ENCODE measurements at places on chromosomes 3 and 15.
A peak's percentile ranks its signal among the peaks of the same experiment; 100 is the strongest.

DNA sequence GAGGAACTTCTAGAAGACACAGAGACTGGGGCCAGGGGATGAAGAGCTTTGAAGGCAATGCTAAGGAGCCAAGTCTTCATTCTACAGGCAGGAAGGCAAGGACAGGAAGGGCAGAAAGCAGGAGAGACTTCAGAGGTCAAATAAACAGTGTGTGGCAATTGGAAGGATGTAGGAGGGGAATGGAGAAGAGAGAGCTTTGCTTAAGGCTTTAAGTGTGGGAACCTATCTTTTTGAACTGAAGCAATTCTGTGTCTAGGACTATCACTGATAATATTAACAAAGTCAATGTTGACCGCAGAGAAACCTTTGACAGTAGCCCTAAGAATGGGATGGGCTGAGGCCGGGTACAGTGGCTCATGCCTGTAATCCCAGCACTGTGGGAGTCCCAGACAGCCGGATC is 325.0 kb downstream of the FOXP1 start:
- DNase-seq, result no peak

DNA sequence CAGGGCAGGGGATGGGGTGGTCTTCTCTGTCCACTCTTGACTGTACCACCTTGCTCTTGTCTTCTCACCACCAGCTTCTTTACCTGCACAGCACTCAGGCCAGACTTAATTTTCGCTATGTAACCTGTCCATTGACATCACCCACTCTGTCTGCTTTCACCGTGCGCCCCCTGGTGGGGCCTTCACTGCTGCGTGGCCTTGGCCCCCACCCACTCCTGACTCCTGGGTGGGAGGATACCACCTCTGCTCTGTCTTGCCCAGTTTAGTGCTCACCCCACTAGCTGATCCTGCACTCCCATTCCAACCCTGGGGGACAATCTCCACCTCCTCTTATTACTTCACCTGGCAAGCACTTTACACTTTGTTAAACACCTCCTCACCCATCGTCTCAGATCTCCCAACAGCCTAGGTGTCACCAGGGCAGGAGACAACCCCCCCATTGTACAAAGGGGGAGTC is 17.7 kb downstream of the PTH1R start:
- DNase-seq, result peak; percentile 78

GRCh38 chr15:62051166-62051565 is 9.1 kb downstream of the VPS13C start:
- DNase-seq, result no peak

DNA sequence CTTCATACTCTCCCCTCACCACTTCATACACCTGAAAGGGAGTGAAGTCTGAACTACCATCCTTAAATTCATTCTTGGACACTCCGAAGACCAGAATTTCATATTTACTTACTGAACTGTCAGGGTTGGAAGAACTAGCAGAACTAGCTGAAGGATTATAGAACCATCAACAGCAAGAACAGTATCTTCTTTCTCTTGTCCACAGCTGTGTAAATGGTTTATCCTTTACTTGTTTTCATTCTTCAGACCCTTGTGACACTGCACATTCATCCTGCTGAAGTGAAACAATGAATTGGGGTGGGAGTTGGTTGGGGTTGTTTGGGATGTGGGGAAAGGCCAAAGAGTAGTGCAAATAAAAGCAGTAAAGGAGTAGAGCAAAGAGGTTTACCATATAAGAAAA is 350.9 kb downstream of the ZIC1 start:
- DNase-seq, result no peak

DNA sequence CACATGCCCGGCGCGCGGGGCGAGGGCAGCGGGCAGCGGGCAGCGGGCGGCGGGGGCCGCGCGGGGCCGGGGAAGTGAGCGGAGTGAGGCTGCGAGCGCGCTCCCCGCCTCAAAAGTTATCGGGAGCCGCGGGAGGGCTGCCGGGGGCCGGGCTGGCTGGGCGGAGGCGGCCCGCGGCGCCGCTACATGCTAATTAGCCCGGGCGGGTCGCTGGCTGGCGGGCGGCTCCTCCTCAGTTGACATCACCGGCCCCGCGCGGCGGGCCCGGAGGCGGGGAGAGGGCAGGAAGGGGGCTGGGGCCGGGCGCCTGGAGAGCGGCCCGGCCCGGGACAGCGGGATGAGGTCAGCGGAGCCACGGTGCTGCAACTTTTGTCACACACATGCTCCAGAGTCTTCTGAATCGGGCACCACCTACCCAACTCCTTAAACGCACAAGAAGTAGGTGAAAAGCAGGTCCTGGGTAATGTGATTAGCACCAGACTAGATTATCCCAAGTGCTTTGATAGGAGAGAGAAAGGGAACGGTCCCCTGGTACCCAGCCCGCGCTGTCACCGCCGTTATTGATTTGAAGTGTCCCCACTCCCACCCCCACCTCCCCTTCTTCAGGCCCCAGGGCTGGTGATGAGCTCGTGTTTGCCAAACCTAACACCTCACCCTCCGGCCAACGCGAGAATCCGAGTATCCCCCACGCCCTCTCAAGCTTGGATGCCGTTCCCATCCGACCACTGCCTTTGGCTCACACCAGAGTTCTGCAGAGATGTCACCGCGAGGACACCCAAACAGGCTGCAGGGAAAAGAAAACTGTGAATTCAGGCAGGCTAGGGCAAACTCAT is at the start of gene HEG1:
Gene HEG1 (minus strand): TSS at position 85 of the 833 bp plus-strand sequence. CDS start 107 bp downstream, outside the sequence.
- peak; percentile 70 for DNase-seq

All from naive thymus-derived CD8-positive, alpha-beta T cell (primary cell).